SK-MEL-5 (cell line): ENCODE measurements at places on chromosomes 3 and 15. TPM values are rescaled to one million over a fixed set of nuclear protein-coding genes. Genes with fewer than 3 reads are reported as not detected.

The TMEM207 gene
- 0.19 and 0.21 TPM in 2 replicates for total RNA-seq

GRCh38 chr15:34850121-34850520 lies 54.8 kb upstream of the ACTC1 start:
- DNase-seq: no peak

DNA sequence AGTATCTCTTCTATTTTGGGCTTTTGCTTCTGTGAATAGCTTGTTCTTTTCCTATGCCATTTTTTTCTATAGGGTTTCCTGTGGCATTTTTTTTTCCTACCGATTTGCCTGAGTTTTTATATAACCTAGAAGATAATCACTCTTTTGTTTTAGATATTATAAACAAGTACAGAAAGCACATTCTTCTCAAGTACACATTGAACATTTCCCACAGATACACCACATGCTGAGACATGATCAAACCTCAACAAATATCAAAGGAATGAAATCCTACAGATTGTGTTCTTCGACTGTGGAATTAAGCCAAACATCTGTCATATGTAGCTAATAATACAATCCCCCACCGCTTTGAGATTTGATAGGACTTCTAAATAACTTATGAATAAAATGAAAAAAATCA lies 9.1 kb upstream of the FEM1B start:
- peak; percentile 87 for DNase-seq

DNA sequence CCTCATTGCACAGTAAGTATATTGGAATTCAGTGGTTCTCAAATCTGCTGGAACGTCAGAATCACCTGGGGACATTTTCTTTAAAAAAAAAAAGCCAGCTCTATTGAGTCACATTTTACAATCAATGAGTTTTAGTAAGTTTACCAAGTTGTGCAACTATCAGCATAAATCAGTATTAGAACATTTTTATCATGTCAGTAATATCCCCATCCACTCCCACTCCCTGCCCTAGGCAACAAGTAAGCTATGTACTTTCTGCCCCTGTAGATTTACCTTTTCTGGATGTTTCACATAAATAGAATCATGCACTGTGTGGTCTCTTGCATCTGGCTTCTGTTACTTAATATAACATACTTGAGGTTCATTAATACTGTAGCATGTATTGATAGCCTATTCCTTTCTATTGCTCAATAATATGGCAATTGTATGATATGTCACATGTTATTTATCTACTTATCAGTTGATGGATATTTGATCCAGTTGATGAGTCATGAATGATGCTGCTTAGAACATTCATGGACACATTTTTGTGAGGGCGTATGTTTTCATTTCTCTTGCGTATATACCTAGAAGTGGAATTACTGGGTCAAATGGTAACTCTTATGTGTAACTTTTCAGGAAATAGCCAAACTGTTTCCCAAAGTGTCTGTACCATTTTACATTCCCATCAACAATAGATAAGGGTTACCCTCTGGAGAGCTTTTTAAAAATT lies 180.5 kb downstream of the THSD4 start:
- no peak for DNase-seq

GRCh38 chr15:35654332-35654731 lies 108.4 kb upstream of the DPH6 start:
- no peak for DNase-seq

GRCh38 chr3:172750069-172750367 lies 508 bp upstream of the ECT2 start:
- DNase-seq: no peak

- DNase-seq: no peak
Measured at GRCh38 chr15:43251185-43251870, 15.4 kb downstream of the TGM5 start.

- DNase-seq: no peak
Measured at GRCh38 chr3:98002717-98003116, 30.5 kb upstream of the RIOX2 start.

DNA sequence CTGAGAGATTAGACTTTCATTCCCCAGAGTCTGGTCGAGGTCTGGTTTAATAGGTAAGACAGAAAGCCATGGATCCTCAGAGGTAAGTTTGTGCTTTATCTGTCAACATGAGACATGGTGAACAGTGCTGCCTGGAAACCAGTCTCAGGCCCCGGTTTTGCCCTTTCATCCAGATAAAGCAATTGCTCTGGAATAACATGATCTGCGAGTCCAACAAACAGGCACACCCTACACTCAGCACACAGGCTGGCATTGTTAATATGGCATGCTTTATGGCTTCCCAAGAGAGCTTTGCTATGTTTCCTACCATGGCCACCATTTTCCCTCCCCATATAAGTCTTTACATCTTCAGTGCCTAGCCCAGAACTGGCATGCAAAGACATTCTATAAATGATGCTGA lies 30.1 kb upstream of the MNS1 start:
- peak; percentile 32 for DNase-seq

The ZDHHC19 gene
- 1.1 TPM in 1 of 2 replicates, not detected in the other for total RNA-seq

DNA sequence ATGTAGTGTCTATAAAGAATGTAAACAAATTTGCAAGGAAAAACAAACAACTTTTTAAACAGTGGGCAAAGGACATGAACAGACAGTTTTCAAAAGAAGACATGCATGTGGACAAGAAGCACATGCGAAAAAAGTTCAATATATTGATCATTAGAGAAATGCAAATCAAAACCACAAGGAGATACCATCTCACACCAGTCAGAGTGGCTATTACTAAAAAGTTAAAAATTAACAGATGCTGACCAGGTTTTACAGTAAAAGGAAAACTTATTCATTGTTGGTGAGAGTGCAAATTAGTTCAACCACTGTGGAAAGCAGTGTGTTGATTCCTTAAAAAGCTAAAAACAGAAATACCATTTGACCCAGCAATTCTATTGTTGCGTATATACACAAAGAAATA lies 47.1 kb upstream of the LSAMP start:
- DNase-seq: no peak

The HACD2 gene
- total RNA-seq: 13.7 and 16.7 TPM in 2 replicates

GRCh38 chr15:40943764-40944365 lies 9.4 kb upstream of the CHAC1 start:
- no peak for DNase-seq

GRCh38 chr3:127006781-127007436 lies 24.0 kb downstream of the PLXNA1 start:
- no peak for DNase-seq

The CMTM8 gene
- total RNA-seq: 8.2 and 11.2 TPM in 2 replicates

The NANOGP8 gene
- not detected in 2 replicates for total RNA-seq

- peak; percentile 70 for DNase-seq
Measured at GRCh38 chr3:172203522-172204258, 164.3 kb downstream of the FNDC3B start.

The PPP2R3A gene
- total RNA-seq: 9.7 and 10.9 TPM in 2 replicates
